ENCODE measurements at places on chromosomes 1 and 21.
A peak's percentile ranks its signal among the peaks of the same experiment; 100 is the strongest.

- DNase-seq: peak; percentile 67
Observed at GRCh38 chr1:172343240-172344160, 77.0 kb upstream of the C1orf105 start.

- no peak for DNase-seq
Observed at GRCh38 chr21:17393413-17393812, 119.4 kb upstream of the CXADR start.

GRCh38 chr1:219488275-219488674, 124.6 kb downstream of the ZC3H11B start:
- DNase-seq: no peak

DNA sequence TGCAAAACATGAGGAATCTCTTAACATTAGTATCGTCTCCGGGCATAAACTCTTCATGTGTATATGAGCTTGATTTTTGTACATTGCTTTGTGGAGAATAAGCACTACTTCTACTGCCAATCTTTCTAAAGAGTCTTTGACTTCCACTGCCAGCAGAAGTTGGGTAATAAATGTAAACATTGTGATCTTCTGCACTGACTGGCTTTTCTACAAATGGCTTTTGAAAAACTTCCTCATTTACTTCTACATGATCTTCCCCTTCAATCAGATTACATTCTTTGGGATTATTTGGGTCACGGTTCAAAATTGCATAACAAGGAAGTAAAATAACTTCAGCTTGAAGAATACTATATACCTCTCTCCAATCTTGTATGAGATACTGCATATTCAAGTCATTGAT, 30.4 kb upstream of the SLC44A5 start:
- DNase-seq: no peak

DNA sequence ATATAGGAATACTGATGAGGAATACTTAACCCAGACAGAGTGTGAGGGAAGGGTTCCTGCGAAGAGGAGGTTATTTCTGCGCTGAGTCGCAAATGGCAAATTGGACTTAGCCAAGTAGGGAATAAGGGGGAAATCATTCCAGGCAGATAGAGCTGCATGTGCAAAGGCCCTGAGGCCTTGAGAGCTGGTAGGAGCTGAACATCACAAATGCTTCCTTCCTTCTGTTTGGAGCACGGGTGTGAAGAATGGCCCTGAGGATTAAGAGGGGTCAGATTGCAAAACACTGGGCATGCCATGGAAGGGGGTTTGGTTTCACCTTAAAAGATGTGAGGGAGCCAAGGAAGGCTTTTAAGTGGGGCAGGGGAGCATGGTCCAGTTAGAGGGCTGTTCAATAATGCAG, 12.4 kb downstream of the IER5 start:
- DNase-seq: no peak

DNA sequence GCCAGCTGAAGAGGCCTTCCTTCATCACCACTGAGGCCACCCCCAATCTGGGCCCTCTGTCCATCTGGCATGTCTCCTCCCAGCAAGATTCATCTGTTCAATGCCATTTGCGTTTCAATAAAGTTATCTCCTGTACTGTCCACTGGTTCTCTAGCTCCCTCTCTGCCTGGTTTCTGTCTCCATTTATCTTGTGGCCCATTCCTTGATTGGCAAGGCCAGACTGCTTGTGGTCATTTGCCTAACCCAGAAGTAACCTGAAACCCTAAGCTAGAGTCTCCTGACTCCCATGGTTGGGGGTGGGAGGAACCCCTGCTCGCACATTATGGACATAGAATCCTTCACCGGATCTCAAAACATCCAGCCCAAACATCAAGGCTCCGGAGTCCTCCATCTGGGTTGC, 2.1 kb upstream of the IPO9 start:
- no peak for DNase-seq

DNA sequence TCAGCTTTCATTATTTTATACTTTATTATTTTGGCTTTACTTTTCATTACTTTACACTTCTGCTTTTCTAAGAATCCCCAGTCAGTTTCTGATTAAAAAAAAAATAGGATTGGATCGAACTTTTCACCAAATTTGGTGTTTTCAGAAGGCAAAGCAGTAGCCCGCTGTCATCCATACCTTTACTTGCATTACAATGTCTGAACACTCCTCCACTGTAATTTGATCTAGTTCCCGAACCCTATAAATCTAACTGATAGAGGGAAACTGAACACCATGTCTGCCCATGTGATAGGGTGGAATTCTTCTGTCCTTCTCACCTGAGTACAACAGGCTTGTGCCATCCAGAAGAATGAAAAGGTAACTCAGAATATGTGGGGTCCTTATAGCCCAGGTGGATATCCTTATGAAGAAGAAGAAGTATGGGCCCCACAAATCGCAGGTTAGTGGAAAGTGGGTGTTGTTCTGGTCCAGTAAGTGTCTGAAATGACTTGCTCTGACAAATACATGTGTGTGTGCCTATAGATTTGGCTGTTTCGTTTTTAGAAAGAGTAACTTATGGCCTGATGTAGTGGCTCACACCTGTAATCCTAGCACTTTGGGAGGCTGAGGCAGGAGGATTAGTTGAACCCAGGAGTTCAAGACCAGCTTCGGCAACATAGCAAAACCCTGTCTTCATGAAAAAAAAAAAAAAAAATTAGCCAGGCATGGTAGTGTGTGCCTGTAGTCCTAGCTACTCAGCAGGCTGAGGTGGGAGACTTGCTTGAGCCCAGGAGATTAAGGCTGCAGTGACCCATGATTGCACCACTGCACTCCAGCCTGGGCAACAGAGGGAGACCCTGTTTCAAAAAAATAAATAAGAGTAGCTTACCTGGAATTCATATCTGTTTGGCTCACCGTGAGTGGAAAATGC, 26.6 kb upstream of the CDC14A start:
- DNase-seq: no peak

DNA sequence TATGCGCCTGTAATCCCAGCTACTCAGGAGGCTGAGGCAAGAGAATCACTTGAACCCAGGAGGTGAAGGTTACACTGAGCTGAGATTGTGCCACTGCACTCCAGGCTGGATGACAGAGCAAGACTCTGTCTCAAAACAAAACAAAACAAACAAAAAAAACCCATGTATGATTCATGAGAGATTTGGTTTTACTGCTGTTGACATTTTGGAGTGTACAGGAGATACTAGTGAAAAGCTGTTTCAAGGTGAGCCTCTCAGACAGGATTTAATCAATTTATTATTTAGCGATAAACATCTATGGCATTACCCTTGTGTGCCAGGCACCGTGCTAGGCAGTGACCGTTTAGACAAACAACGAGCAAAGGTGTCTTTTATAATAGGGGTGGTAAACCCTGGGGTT, 16.5 kb downstream of the LHX4 start:
- DNase-seq: no peak

GRCh38 chr1:178627037-178627436, 98.0 kb upstream of the RALGPS2 start:
- no peak for DNase-seq

GRCh38 chr1:67646145-67647035, 38.6 kb upstream of the GADD45A start:
- DNase-seq: no peak

- peak; percentile 22 for DNase-seq
Observed at GRCh38 chr1:196608390-196609369, at the start of gene KCNT2. Gene KCNT2 (minus strand): TSS chr1:196608440. CDS start chr1:196608309, 131 bp downstream.

GRCh38 chr1:38724160-38725131, 135.1 kb downstream of the RRAGC start:
- no peak for DNase-seq
